ENCODE measurements at places on chromosomes 7 and 10. TPM values are rescaled to one million over a fixed set of nuclear protein-coding genes. Genes with fewer than 3 reads are reported as not detected.

DNA sequence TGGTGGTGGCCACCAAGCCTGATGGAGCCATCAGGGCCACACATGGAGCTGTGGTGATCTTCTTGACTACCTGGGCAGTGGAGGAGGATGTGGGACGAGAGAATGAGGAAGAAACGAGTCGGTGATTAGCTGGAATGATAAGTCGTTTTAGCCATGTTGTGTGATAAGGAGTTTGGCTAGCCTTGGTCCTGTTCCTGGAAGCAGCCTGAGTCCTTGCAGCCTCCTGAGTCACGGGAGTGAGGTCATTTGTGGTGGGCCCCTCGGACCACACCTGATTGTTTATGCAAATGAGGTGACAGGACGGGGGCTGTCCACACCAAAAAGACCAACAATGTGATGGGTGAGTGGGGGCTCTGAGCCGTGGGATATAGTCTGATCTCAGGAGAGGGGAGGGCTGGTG is 554.4 kb downstream of the PTPRN2 start:
- DNase-seq: no peak

- no peak for DNase-seq
Observed at GRCh38 chr7:3027005-3027845, 16.4 kb downstream of the CARD11 start.

- no peak for DNase-seq
Observed at GRCh38 chr10:99629625-99629978, 9.4 kb upstream of the SLC25A28 start.

DNA sequence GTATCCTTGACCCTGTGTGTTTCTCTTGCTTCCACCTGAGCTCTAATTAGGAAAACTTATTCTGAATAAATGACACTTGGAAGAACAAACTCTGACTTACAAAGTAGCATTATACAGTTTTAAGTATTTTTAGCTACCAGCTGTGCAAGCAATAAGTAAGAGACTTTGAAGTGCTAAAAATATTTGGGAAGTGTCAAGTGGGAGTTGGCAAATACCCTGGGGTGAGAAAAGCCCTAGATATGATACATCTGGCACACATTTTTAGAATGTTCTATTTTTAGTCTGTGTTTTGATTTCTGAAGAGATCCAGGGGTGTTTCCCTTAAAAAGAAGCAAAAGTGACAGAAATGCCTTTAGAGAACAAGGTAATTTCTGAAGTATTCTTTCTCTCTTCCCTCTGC is 132.7 kb upstream of the TEX47 start:
- no peak for DNase-seq

BLVRA gene
- total RNA-seq: 28.5 TPM

ABCA13 gene
- 12.7 TPM for total RNA-seq
